ENCODE measurements at places on chromosomes 13 and 19.

DNA sequence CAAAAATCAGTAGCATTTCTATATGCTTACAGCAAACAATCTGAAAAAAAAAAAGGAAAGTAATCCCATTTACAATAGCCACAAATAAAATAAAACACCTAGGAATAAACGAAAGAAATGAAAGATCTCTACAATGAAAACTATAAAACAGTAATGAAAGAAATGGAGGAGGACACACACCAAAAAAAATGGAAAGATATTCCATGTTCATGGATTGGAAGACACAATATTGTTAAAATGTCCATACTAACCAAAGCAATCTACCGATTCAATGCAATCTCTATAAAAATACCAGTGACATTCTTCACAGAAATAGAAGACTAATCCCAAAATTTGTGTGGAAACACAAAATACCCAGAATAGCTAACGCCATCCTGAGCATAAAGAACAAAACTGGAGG, 4.7 kb downstream of the FCGBP start:
- H3K27me3 ChIP-seq: no peaks in the 10 kb centered on the region
- no peak for DNase-seq
- no peaks in the 10 kb centered on the region for H3K4me1 ChIP-seq
- no peak overlapping the region for H3K4me3 ChIP-seq

DNA sequence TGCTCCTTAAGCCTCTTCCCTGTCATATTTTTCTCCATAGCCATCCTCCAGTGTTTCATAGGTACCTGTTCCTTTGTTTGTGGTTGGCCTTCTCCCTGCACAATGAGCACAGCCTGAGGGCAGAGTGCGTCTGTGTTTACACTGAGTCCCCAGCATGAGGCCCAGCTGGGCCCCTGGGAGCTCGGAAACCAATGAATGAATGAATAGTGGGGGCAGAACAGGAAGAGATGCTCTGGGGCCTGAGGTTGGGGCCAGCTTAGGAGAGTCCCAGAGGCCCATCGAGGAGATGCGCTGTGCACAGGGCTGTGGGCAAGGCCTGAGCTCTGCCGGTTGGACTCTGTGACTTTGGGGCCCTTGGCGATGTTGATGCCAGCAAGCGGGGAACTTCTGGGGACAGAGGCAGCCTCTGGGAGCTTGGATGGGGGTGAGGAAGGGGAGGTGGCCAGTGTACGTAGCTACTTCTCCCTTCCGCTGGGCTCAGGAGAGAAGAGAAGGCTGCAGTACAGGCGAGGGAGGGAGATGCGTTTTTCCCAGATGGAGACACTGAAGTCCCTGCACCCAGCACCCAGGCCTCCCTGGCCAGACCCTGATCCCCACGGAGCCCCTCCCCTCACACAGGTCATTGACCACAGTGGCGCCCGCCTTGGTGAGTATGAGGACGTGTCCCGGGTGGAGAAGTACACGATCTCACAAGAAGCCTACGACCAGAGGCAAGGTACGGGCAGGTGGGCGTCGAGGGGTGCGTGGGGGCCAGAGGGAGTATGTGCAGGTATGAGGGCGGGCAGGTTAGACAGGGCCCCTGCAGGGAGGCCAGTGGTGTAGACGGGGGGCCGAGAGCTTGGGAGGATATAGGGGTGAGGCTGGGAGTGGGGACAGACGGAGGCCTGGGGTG, 5.1 kb downstream of the TBCB start:
- H3K27me3 ChIP-seq: no peaks in the 10 kb centered on the region
- DNase-seq: no peak
- peaks cover 13% of the 10 kb centered on the region for H3K4me1 ChIP-seq
- H3K36me3 ChIP-seq: peaks cover 11% of the 10 kb centered on the region

DNA sequence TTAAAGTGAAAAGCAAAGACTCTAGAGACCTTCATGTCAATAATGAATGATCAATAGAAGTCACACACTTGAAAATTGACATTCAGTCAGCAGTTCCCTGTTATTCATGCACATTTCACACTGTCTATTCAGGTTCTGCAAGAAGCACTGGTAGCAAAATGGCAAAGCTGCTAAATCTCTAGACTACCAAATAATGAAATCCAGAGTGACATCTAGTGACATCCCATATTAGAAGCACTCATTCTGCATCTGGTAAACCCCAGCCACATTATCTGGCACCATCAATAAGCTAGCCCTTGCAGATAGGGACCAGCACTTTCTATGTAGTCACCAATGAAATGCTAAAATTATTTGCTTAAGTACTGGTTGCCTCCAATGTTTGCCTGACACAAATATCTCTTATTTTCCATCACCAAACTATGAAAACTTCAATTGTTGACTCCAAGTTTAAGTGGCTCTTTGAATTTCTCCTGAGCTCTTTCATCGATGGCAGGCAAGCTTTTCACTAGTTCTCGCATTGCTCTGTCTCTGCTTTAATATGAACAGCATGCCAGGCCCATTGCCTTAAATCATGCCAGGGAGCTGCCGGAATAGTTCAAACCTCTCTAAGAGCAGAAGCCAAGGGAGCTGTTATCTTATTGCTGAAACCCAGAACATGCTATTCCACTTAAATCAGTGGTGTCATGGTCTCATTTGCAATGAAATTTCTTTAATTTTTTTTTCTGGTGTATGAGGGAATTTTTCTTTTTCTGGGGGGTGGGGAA, 409.9 kb downstream of the MZT1 start:
- no peaks in the 10 kb centered on the region for H3K4me1 ChIP-seq
- H3K27me3 ChIP-seq: no peaks in the 10 kb centered on the region
- DNase-seq: no peak
- H3K36me3 ChIP-seq: no peaks in the 10 kb centered on the region
- H3K27ac ChIP-seq: no peak overlapping the region
- no peak overlapping the region for H3K4me3 ChIP-seq

GRCh38 chr19:1889907-1890306, 4.6 kb upstream of the ABHD17A start:
- H3K36me3 ChIP-seq: no peaks in the 10 kb centered on the region
- H3K4me3 ChIP-seq: no peak overlapping the region
- H3K4me1 ChIP-seq: peaks cover 6% of the 10 kb centered on the region

- H3K4me1 ChIP-seq: no peaks in the 10 kb centered on the region
- H3K36me3 ChIP-seq: no peaks in the 10 kb centered on the region
- no peak overlapping the region for H3K27ac ChIP-seq
- no peak for DNase-seq
These were observed 30.0 kb downstream of the ZNF91 start for GRCh38 chr19:23365222-23365621.

GRCh38 chr13:62525652-62526051, 1110.0 kb upstream of the PCDH20 start:
- no peak for DNase-seq
- H3K4me3 ChIP-seq: no peak overlapping the region
- H3K27me3 ChIP-seq: no peaks in the 10 kb centered on the region

DNA sequence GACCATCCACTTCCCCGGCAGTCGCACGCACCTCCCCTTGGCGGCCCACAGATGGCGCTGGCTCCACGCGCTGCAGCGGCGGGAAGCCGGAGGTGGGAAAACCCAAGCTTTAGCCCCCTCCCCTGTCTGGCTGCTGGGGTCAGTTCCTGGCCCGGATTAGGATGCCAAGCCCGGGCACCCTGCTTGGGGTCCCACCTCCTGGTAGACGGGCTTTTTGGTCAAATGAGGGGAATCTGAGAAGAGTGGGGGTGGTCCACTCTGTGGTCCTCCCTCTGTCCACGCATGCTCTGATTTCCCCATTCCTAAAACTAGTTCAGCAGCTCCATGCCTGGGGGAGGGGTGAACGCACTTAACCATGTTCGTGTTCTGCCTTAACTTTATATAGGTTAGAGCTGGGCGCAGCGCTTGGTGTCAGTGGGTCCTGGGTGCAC, 8.1 kb upstream of the ADGRE2 start:
- DNase-seq: no peak
- H3K27me3 ChIP-seq: no peaks in the 10 kb centered on the region
- H3K4me1 ChIP-seq: peaks cover 24% of the 10 kb centered on the region
- peak overlapping the region; percentile 39 for H3K4me3 ChIP-seq
- H3K36me3 ChIP-seq: no peaks in the 10 kb centered on the region

DNA sequence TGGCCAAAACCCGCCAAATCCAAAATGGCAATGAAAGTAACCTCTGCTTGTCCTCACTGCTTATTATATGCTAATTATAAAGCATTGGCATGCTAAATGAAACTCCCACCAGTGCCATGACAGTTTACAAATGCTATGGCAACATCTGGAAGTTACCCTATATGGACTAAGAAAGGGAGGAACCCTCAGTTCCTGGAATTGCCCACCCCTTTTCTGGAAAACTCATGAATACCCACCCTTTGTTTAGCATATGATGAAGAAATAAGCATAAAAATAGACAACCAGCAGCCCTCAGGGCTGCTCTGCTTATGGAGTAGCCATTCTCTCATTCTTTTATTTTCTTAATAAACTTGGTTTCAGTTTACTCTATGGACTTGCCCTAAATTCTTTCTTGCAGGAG, 269.8 kb downstream of the OLFM4 start:
- no peak overlapping the region for H3K4me3 ChIP-seq
- DNase-seq: no peak
- H3K36me3 ChIP-seq: no peaks in the 10 kb centered on the region
- H3K27me3 ChIP-seq: no peaks in the 10 kb centered on the region
- H3K27ac ChIP-seq: no peak overlapping the region
- H3K4me1 ChIP-seq: no peaks in the 10 kb centered on the region

DNA sequence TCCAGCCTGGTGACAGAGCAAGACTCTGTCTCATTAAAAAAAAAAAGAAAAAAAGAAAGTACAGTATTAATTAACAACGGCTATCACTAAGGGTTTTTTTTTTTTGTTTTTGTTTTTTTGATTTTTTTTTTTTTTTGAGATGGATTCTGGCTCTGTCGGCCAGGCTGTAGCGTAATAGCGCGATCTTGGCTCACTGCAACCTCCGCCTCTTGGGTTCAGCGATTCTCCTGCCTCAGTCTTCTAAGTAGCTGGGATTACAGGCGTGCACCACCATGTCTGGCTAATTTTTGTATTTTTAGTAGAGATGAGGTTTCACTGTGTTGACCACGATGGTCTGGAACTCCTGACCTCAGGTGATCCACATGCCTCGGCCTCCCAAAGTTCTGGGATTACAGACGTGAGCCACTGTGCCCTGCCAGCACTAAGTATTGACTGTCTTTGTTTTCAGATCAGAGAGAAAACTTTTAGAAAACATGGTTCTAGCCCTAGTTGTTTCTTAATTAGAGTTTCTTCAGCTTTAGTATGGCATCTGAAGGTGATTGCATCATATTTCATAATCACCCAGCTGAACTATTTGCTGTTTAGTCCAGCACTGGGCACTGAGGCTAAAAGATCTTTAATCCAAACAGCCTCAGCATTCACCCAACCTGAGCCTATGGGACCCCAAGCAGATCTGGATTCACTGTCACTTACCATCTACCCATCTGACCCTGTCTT, 2.7 kb upstream of the GATAD2A start:
- H3K27ac ChIP-seq: peak overlapping the region; percentile 37
- no peak overlapping the region for H3K4me3 ChIP-seq
- DNase-seq: no peak
- H3K27me3 ChIP-seq: no peaks in the 10 kb centered on the region
- H3K4me1 ChIP-seq: peaks cover 46% of the 10 kb centered on the region
- H3K36me3 ChIP-seq: no peaks in the 10 kb centered on the region

- H3K27me3 ChIP-seq: no peaks in the 10 kb centered on the region
- H3K27ac ChIP-seq: peak overlapping the region; percentile 100
- peaks cover 16% of the 10 kb centered on the region for H3K36me3 ChIP-seq
- H3K4me3 ChIP-seq: no peak overlapping the region
These were observed 3.3 kb downstream of the ATP5F1D start for GRCh38 chr19:1244693-1245451.

DNA sequence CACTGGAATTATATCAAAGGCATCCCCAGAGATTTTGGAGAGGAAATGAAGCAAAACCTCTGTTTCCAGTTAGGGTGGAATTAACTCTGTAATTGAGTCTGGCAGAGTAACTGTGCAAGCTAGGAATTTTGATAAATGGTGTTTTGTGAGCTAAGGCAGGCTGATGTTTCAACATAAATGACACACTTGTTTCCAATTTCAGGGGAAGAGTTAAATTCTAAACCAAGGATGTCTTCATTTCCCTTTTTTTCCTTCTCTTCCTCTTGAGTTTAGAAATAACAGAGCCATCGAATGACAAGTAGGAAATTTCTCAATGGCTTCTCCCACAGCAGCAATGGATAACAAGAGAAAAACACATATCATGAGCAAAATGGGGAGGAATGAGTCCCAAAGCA, 131.2 kb downstream of the IRS2 start:
- DNase-seq: no peak
- no peaks in the 10 kb centered on the region for H3K4me1 ChIP-seq
- H3K27me3 ChIP-seq: no peaks in the 10 kb centered on the region

DNA sequence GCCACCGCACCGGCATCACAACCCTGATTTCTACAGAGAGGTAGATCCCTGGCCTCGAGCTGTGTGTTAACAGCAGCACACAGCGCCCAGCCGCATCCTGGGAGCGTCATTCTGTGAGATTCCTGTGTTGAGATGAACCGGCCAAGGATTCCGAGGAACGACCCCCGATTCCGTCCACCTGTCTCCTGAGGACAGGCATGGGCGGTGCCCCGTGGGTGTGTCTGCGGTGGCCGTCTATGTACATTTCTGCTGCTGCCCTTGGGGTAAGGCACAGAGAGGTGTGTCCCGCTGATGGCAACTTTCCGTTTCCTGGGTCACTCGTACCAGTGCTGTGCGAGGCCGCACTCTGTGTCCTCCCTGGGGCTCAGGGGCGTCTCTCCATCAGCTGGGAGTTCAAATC, 16.1 kb upstream of the F2RL3 start:
- no peak overlapping the region for H3K27ac ChIP-seq
- no peak for DNase-seq
- no peaks in the 10 kb centered on the region for H3K27me3 ChIP-seq
- no peaks in the 10 kb centered on the region for H3K4me1 ChIP-seq
- H3K4me3 ChIP-seq: no peak overlapping the region

GRCh38 chr13:51623473-51623872, 39.2 kb downstream of the WDFY2 start:
- no peaks in the 10 kb centered on the region for H3K27me3 ChIP-seq
- DNase-seq: no peak
- no peaks in the 10 kb centered on the region for H3K36me3 ChIP-seq
- H3K4me1 ChIP-seq: no peaks in the 10 kb centered on the region
- H3K27ac ChIP-seq: no peak overlapping the region

Data from HCT116 (cell line).